GDM1 (cell line): ENCODE measurements at places on chromosomes 5 and 9.

GRCh38 chr5:105807290-105807689 is 1863.4 kb downstream of the EFNA5 start:
- no peak for DNase-seq

- no peak for DNase-seq
Measured at GRCh38 chr5:177404641-177405179, 4.2 kb upstream of the PFN3 start.

- no peak for DNase-seq
Measured at GRCh38 chr9:93427655-93428379, 23.7 kb upstream of the FAM120A start.

DNA sequence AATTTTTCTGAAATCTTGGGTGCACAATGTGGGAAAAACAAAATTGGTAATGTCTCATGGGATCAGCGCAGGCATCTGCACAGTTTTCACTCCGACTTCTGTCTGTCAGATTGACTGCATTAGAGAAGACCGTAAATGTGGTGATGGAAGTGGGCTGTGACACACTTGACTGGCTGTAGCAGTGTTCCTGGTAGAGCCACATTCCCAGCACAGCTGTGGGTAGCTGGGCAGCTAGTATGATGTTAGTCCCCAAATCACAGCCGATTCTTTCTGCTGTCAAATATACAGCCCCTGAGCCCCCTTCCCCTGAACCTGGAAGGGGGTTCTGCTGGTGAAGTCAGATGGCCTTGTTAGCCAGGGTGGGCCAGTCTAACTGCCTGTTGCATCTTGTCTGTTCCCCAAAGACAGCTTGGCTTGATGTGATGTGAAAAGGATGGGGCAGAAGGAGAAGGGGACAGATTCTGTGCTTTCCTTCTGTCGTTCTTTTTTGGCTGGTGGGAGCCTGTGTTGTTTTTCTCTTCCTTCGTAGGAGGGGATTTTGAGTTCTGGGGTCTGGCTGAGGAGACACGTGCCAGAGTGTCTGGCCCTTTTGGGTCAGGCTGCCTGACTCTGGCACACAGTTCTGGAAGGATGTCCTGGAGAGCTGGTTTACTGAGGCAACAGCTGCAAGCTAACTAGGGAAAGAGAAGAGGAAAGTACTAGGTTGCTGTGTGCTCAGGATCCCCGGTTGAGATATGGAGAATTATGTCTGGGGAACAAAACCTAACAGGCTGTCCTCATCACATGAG is 66.4 kb upstream of the SPRY4 start:
- DNase-seq = no peak

DNA sequence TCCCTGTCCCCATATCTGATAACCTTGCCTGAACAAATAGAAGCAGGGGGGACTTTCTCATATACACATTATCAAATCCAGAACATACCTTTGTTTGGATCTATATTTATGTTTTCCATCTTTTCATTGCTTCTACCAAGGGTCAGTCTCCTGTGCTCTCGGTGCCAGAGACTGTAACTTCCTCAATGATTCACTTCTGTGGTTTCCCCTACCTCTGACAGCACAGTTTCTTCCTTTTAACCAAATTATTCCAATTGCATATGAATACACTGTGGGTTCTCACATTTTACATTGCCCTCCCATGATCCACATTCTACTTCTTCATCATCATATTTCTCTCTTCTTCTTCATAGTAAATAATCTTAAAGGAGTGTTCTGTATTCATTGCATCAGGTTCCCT is 32.2 kb downstream of the NMUR2 start:
- no peak for DNase-seq

DNA sequence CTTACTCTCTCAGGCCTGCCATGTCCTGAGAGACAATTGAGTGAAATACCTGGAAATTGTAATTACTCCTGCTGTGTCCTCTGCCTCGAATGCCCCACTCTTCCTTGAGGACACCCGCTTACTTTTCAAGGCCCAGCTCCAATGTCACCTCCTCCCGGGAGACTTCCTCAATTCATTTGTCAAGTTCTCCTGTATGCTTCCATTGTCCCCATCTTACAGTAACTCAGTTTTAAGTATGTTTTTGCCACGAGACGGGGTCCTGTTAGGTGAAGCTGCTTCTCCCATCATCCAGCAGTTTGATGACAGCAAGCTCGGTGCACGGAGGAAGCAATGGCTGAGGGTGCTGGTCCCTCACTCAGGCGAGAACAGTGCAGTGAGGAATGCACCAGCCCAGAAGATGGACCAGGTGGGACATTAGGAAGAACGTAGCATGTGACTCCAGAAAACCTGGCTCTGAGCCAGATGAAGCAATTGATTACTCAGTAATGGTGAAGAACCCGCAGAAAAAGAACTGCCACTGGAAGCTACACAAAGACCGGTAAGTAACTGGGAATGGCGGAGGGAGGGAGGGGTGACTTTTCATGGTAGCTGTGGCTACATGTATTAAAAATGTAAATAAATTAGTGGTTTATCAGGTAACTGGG is 274.8 kb downstream of the DENND1A start:
- DNase-seq = no peak

- DNase-seq = no peak
Measured at GRCh38 chr9:71763832-71764231, 4.5 kb downstream of the CEMIP2 start.

- no peak for DNase-seq
Measured at GRCh38 chr9:124283228-124283814, 25.6 kb downstream of the NEK6 start.

- DNase-seq = no peak
Measured at GRCh38 chr9:133737071-133737773, 930 bp downstream of the SARDH start.

DNA sequence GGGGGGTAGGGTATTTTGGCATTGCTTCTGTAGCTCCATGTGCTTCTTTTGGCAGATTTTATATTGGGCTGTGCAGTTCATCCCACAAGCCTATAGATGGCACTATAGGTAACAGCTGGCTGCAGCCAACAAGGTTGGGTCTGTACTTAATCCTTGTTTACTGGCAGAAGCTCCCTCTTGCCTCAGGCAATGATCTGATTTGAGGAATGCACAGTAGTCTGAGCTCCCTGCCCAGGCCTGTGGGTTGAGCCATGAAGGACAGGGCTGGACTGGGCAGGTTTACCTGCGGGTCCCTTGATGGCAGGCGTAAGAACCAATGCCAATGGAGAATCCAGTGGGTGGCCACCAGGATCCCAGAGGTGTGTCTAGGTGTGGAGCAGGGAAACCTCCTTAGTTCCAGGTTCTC is 11.7 kb upstream of the OR1J2 start:
- DNase-seq = peak; percentile 3

DNA sequence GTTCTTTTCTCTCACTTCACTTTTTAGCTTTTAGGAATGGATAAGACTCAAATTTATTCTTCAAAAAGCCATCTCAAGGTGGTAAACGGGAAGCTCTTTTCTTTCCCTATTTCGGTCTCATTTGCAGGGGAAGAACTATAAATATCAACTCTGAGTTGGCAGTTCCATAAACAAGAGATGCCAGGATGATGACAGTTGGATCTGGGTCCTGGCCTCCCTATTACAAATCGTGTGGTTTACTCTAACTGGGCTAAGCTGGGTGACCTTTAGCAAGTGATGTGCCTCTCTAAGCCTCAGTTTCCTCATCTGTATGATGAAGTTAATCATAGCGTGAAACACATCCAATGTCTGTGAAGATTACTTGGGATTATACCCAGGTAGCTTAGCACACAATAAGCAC is 44.2 kb downstream of the TLE4 start:
- no peak for DNase-seq

DNA sequence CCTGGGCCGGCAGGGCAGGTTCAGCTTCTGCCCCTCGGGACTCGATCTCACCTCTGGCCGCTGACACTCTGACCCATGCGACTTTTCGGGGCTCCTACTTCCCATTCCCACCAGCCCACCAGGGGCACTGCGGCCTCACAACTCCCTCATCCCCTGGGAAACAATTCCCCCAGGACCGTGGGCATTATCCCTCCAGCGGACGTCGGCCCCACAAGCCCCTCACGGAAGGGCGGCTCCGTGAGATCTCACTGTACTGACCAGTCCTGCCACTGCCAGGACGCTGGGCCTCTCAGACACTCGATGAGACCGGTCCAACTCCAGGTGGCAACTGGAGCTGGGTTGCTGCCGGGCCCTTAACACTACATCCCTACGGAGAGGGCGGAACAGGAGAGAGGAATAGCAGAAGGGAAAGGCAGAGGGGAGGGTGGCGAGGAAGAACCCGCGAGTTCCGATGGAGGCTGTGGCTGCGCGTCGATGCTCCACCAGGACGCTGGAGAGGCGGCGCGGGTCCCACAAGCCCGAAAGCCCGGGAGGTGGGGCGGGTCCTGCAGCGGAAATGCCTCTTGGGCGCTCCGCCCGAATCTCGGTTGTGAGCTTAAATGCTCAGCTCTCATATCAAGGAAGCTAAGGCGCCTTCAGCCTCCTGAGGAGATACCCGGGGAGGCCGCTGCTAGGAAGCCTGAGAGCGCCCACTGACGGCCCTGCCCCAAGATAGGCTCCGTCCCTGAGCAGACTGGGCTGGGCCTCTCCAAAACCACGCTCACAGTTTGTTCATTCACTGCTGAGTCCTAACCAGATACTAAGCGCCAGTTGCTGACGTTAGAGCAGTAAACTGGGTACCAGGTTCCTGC is 36.3 kb downstream of the VCP start:
- DNase-seq = no peak

- no peak for DNase-seq
Measured at GRCh38 chr5:158099571-158100105, 240.7 kb upstream of the CLINT1 start.

DNA sequence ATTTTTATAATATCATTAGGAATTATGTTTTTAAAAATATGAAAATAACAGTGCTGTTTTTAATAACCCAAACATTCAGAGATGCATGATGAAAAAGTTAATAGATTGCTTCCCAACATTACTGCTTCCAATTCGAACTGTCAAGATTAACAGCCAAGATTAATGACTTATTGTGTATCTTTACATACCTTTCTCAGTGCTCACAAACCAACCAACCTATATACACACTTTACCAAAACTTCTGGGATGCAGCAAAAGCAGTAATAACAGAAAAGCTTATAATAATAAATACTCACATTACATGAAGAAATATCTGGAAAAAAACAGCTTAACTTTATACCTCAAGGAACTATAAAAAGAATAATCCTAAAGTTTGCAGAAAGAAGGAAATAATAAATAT is 82.1 kb downstream of the TMEM232 start:
- DNase-seq = no peak

DNA sequence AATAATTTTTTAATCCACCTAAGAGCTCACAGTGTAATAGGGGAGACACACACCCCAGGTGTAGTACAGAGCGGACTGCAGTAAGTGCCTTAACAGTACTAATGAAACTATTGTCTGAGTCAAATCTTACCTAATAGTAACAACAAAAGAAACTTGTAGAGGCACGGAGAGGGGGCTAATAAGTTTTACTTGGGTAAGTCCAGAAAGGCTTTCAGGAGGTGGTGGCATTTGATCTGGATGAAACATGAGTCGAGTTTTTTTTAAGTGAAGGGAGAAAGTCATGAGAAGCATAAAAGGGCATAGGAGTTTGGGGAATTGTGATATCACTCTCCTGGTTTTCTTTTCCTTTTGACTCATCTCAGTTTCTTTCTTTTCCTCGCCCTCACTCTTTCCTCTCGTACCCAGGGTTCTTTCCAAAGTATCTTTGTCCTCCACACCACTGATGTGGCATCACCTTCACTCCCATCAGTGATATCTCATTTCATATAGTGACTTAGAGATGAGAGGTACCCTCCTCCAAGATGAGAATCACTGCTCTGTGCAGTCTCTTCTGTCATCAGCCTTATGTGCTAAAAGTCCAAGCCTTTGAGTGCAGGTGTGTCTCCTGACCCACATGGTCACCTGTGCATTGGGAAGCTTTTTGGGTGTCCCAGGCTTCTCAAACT is 2.0 kb downstream of the CTNNA1 start:
- no peak for DNase-seq

DNA sequence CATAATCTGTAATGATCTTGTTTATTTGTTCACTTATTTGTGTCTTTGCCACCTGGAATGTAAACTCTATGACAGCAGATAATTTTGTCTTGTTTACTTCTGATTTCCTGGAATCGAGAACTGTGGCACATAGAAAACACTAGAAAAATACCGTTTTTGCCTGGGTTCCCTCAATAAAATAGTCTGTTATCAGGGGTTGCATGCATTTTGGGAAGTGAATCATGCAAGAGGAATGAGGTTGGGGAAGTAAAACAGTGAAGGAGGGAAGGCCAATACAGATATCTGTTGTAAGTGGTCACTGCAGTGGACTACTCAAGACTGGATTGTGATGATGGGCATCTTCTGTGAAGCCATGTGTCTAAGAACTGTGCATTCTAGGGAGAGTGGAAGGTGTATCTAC is 45.2 kb upstream of the IL6ST start:
- no peak for DNase-seq

DNA sequence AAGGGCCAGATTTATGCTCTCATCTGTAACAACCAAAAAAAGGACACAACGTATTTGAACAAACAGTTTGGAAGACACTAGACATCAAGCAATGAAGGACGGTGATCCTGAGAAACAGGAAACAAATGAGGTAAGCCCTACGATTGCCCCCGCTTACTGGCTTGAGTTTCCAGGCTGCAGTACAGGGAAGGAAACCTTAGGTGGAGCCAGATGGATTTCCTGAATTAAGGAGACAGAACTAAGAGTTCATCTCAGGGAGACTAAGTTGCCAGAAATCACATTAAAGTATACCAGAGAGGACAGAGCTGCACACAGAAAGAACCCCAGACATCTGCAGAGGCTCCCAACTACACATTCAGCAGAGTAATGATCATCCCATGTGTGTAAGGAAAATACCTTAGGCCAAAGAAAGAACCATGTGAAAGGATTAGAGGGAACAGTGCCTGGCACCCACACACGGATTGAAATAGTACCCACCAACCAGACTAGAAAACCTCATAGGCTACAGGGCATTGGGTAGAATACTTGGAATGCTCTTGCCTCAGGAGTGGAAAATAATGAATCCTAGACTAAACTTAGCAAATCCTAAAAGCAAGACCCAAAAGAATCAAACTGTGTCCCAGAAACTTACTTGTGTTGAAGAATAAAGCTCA is 99.3 kb upstream of the NIPBL start:
- peak; percentile 9 for DNase-seq

DNA sequence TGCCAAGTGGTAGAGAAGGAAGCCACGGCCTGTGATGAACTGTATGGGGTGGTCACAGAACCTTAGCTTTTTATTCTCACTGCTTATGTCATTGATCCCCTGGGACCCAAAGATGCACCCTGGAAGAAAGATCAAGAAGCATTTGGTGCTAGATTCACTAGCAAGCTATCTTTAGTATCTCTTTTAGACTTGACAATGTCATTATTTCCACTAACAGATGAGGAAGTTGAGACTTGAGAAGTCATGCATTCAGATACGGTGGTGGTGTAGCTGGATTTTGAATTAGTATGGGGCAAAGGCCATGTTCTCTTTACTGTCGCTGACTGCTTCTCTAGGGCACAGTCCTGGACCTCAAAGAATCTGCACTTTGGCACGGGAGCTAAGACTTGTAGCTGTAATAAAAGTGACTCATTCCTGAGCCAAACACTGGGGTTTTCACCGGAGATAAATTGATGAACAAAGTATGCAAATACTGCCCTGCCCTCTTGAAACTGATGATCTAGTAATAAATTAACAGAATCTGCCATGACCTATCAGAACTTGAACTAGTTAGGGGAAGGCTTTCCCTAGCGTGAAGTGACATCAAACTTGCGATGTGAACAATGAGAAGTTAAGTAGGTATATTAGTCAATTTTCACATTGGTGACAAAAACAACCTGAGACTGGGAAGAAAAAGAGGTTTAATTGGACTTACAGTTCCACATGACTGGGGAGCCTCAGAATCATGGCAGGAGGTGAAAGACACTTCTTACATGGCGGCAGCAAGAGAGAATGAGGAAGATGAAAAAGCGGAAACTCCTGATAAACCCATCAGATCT is 5.4 kb downstream of the GDA start:
- DNase-seq = no peak

- no peak for DNase-seq
Measured at GRCh38 chr9:15867334-15867733, 314.5 kb downstream of the CCDC171 start.
